Left renal cortex interstitium (tissue), 4 donors: ENCODE measurements at places on chromosomes 5 and 9.

DNA sequence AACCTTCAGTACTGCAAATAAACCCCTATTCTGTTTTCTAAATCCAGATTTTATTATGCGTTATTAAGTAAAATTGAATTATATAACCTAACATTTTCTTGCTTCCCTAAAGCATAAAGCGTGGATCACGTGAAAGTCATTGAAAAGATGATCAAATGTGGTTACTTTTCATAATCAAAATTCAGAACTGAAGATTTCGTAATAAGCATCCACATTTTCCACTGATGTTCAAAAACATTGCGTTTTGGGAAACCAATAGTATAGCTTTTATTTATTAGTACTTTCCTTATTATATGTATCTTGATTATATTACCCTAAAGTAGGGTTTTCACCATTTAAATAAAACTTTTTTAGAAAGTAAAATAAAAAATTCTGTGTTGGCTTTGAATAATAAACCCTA, 1.8 kb downstream of the SLF1 start:
- no peak for DNase-seq

DNA sequence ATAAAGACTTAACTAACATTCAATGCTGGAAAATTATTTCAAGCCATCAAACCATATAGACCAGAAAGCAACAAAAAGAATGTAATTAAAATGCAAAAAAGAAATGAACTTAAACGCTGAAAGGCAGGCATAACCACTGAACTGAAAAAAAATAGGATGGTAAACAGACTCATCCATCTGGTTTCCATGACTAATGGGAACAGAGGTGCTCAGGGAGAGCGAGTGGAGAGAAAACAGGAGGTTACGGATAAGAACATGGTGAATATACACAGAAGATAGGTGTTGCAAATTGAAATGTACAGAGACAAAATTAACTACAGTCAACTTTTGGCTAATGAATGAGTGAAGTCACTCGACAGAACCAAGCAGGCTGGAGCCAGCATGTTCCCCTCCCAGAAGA, 43.5 kb upstream of the RNF38 start:
- no peak for DNase-seq

GRCh38 chr5:32709750-32710549, 1.2 kb upstream of the NPR3 start:
- peak; percentile 84 for DNase-seq

- DNase-seq: no peak
These were observed 275.0 kb downstream of the NR2F1-AS1 start for GRCh38 chr5:93305984-93306383.
